ENCODE measurements at places on chromosomes 3 and 15. TPM values are rescaled to one million over a fixed set of nuclear protein-coding genes. Genes with fewer than 3 reads are reported as not detected.

The PCSK6 gene
- total RNA-seq: 15.4 TPM

The RARRES1 gene
- total RNA-seq: 1.4 TPM

The ISLR2 gene
- 168 TPM for total RNA-seq

The KLF15 gene
- 2.8 TPM for total RNA-seq

The TMEM266 gene
- total RNA-seq: 4.7 TPM

The CD96 gene
- not detected for total RNA-seq

The CCDC66 gene
- 86.7 TPM for total RNA-seq

The SPINT1 gene
- total RNA-seq: 5.1 TPM

The PROS1 gene
- total RNA-seq: 14.2 TPM

The CCR8 gene
- total RNA-seq: not detected

The EFHB gene
- total RNA-seq: not detected

The P2RY1 gene
- total RNA-seq: 9.5 TPM

The MUC4 gene
- total RNA-seq: not detected

The PPP1R14D gene
- not detected for total RNA-seq

The TTC21A gene
- total RNA-seq: 2.5 TPM

The MB21D2 gene
- 61.9 TPM for total RNA-seq

The CCR9 gene
- total RNA-seq: 0.16 TPM

The GABRB3 gene
- 124 TPM for total RNA-seq

The CLRN1 gene
- total RNA-seq: not detected

The ONECUT1 gene
- not detected for total RNA-seq

The HRH1 gene
- 1.7 TPM for total RNA-seq

The PLSCR2 gene
- total RNA-seq: not detected

The DAZL gene
- total RNA-seq: not detected

The RNU6-1 gene
- not detected for total RNA-seq

The CYP8B1 gene
- total RNA-seq: not detected

The TICRR gene
- 0.62 TPM for total RNA-seq

The TMCO5A gene
- not detected for total RNA-seq

The MESP2 gene
- not detected for total RNA-seq

The MYRIP gene
- 12.5 TPM for total RNA-seq

The ANKRD63 gene
- not detected for total RNA-seq

The FBXO40 gene
- total RNA-seq: 0.31 TPM

The CD200R1 gene
- 0.62 TPM for total RNA-seq

The CHDH gene
- 1.4 TPM for total RNA-seq

The EFCC1 gene
- total RNA-seq: 0.94 TPM

The A4GNT gene
- total RNA-seq: not detected

The CAMK2N2 gene
- 3.4 TPM for total RNA-seq

The ZNF660 gene
- total RNA-seq: 14.3 TPM

The UQCC5 gene
- total RNA-seq: 4.1 TPM

The PLS1 gene
- total RNA-seq: 3.1 TPM
